NCI-H1092 (cell line): ENCODE measurements at places on chromosomes 5 and 9.

DNA sequence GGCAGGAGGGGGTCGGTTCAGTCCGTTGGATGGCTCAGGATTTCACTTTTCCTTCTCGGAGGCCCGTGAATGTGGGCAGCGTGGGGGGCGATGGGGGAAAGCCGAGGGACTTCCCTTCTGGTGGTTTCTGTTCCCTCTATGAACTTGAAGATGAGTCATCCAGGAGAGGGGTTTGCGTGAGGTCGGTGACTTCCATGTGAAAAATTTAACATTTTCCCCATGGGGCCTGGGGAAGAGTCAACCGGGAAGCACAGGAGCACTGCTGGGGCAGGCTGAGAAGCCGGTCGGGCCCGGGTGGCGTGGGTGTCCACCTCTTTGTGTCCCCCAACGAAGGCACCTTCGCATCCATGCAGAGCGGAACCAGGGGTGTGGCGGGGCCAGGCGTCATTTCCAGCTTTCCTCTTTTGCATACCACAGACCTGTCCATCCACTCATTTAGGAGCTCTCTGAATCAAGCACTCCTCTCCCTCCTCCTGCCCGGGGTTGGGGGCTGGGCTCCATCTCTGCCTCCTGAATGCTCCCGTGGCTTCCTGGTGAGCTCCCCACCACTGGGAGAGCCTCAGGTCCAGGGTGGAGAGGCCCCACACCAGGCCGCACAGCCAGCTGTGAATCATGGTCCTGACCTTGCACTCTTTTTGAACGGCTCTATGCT, 68.4 kb downstream of the ANKRD33B start:
- no peak for DNase-seq

DNA sequence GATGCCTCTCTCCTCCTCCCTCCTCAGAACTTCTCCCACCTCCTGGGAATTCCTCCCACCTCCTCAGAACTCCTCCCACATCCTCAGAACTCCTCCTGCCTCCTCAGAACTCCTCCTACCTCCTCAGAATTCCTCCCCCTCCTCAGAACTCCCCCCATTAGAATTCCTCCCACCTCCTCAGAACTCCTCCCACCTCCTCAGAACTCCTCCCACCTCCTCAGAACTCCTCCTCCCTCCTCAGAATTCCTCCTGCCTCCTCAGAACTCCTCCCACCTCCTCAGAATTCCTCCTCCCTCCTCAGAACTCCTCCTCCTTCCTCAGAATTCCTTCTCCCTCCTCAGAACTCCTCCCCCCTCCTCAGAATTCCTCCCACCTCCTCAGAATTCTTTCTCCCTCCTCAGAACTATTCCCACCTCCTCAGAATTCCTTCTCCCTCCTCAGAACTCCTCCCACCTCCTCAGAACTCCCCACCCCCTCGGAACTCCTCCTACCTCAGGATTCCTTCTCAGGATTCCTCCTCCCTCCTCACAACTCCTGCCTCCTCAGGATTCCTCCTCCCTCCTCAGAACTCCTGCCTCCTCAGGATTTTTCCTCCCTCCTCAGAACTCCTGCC, 23.9 kb downstream of the SLC46A2 start:
- no peak for DNase-seq

DNA sequence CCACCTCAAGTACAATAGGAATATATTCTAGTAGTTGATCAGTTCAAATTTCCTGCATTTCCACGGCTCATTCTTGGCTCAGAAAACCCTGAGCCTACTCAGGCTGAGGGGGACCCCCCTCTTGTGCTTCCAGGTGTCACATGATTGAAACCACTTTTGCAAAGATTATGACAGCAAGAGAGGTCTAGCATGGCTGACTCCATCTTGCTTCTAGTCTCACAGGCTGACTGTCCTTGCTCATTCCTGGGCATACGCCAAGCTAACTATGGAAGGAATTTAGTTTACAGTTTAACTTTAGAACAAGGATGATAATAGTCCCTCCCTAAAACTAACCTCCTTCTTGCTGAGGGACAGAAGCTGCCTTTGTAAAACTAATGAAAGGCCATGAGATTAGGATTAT, 154.1 kb downstream of the SNX18 start:
- no peak for DNase-seq

DNA sequence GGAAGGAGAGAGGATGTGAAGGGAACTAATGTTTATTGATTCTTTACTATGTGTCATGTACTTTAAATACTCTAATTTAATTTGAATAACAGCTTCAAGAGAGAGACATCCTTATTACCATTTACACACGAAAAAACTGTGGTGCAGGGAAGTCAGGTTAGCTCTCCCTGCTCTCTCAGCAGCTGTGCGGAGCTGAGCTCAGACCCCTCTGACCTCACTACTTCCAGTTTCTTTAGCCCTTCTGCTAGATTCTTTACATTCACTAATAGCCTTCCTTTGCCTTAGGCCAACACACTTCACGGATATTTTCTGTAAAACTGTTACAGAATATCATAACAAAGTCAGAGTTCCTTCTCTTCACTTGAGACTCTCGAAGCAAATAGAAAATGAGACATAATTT, 131.3 kb upstream of the ARRDC3 start:
- DNase-seq, result no peak

DNA sequence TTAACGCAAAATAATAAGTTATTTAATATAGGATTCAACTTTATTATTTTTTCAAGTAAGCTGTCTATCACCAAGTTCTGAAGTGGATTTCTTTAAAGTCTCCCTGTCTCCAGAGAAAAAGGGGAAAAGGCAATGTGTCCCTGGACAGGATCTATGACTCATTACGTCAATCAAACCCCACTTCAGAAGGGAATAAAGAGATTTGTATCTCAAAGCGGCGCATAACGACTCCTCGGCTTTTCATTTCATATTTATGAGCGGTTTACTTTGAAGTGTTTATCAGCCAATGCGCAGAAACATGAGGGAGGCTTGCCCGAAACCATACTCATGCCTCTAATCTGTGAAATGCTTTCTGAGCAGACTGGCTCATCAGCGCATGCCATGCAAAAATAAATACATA, 938.6 kb upstream of the WWC1 start:
- no peak for DNase-seq

GRCh38 chr9:111020594-111020993, 17.7 kb downstream of the LPAR1 start:
- DNase-seq, result no peak

GRCh38 chr9:91736898-91737601, 213.0 kb downstream of the ROR2 start:
- no peak for DNase-seq

GRCh38 chr5:61966997-61967396, 339.0 kb upstream of the KIF2A start:
- no peak for DNase-seq

GRCh38 chr9:86020731-86021130, 78.6 kb downstream of the GOLM1 start:
- DNase-seq, result no peak

DNA sequence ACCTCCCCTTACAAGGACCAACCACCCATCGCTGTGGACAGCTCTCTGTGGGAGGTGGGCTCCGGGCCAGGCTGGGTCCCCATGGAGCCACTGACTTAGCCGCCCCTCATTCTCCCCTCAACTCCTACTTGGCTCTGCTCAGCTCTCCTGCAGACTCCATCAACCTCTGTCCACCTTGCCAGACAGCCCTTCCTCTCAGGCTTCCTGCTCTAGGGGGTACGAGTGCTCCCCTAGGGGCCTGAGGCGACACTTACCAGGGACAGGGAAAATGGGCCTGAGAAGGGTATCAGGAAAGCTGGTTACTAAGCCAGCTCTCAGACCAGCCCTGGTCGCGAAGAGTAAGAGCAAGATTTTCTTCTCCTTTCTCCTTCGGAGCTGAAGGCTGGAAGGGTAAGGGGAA, 43.9 kb downstream of the SHB start:
- DNase-seq, result no peak

GRCh38 chr9:123601828-123602227, 245.8 kb downstream of the CRB2 start:
- DNase-seq, result no peak

DNA sequence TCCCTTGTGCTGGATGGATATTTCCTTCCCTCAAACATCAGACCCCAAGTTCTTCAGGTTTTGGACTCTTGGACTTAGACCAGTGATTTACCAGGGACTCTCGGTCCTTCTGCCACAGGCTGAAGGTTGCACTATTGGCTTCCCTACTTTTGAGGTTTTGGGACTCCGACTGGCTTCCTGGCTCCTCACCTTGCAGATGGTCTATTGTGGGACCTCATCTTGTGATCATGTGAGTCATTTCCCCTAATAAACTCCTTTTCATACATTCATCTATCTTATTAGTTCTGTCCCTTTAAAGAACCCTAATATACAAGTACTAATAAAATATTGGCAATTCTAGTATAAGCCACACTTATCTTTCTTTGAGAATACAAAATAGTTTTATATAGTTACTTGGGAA, 1078.9 kb downstream of the CDH12 start:
- no peak for DNase-seq

GRCh38 chr9:107316795-107317661, 33.9 kb downstream of the RAD23B start:
- DNase-seq, result no peak

- DNase-seq, result no peak
Measured at GRCh38 chr5:170619869-170620268, 116.0 kb downstream of the KCNIP1 start.

DNA sequence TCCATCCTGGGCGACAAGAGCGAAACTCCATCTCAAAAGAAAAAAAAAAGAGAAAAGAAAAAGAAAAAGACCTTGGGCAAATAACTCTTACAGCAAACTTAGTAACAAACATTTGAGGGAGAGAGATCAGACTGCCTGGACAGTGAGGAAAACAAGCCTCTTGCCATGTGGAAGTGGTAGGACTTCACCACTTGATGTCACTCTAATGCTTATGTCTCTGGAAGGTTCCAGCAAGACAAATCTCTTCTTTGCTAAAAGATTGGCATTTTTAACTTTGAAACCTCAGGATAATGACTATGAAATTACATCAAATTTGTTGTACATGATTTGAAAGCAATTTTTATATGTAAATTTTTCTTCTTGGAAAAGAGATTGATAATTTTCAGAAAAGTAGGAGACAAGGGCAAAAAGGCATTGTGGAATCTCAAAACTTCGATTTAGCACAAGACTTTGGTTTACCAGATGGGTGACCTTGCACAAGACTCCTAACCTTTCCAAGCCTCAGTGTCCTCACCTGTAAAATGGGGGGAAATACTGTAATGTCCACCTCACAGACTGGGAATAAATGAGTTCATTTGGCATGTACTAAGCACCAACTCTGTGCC, 5.4 kb downstream of the ACTL7B start:
- DNase-seq, result no peak

- DNase-seq, result no peak
Measured at GRCh38 chr9:124293718-124294506, 36.2 kb downstream of the NEK6 start.

GRCh38 chr9:135507104-135508035, 6.9 kb downstream of the MRPS2 start:
- no peak for DNase-seq

- DNase-seq, result no peak
Measured at GRCh38 chr9:69097064-69097463, 61.5 kb downstream of the FXN start.

GRCh38 chr9:93509084-93509483, 55.7 kb upstream of the FAM120AOS start:
- no peak for DNase-seq

- DNase-seq, result no peak
Measured at GRCh38 chr9:16509997-16510396, 360.5 kb downstream of the BNC2 start.

- no peak for DNase-seq
Measured at GRCh38 chr5:76590027-76590426, 33.2 kb downstream of the F2RL2 start.

DNA sequence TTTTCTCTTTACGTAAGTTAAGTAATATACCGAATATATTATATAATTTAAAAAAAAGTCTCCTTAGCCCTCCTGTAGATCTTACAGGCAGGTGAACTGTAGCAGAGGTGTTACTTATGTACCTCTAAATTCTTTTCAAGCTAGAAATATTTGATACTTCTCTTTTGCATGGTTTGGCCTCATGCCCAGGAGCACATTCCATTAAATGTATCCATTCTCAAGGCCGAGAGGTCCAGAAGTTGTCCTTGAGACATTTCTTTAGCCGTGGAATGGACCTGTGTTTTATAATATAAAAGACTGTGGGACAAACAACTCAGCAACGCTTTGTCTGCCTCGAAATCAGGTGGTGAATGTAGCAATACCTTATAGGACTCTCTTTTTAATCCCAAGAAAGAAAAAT, 184.5 kb downstream of the TRIO start:
- DNase-seq, result no peak

GRCh38 chr9:87375397-87376073, 122.1 kb upstream of the DAPK1 start:
- no peak for DNase-seq

- DNase-seq, result no peak
Measured at GRCh38 chr9:84169240-84169639, 171.3 kb downstream of the SLC28A3 start.

DNA sequence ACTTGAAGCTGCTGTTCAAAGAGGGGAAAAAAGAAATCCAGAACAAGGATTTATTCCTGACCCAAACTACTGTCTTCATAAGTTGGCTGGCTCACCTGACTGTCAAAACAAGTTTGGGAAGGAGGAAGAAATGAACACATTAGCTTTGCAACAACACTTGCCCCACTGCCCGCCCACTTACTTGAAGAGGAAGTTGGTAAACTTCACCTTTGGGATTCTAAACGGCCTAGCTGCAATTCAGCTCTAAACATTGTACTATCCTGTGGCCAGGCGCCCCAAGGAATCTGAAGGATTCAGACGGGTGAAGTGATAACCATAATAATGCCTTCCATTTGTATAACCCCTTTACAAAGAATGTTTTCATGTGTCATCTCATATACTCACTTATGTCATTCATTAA, 199.4 kb downstream of the ARRDC3 start:
- no peak for DNase-seq

- no peak for DNase-seq
Measured at GRCh38 chr5:143921525-143922311, 109.8 kb downstream of the HMHB1 start.

DNA sequence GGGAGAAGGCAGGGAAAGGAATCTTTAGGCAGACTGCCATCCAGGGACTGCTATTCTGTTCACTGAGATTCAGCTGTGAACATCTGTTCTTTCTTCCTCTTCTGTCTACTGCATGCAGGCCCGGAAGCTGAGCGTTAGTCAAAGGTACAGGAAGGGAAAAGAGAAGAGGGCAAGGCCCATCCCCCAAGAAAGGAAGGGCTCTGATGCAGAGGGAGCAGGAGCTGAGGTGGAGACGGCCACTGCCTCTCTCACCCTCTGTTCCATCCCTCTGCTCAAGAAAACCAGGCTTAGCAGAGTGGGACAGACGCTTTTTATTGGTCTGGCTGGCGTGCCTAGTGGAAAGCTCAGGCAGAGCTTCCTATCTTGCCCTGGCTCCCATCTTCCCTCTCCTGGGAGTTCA, 57.6 kb downstream of the PFDN1 start:
- DNase-seq, result no peak

- no peak for DNase-seq
Measured at GRCh38 chr5:115815006-115815692, 1.3 kb downstream of the CDO1 start.

DNA sequence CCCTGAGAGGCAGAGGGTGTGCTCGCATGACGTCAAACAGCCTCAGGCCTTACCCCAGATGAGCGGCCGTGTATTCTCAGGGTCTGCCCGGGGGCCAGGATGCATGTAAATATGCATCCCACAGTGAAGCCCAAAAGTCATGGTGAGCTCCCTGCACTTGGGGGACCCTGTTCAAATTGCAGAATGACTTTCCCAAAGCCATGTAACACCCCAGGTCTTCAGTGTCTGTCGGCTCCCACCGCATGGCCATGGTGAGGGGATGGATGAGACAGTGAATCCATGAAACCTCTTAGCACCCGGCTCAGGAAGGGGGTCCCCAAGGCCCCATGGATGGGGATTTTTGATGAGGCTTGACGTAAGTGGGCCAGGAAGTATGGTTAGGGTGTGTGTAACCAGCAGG, 9.3 kb upstream of the COL5A1 start:
- DNase-seq, result no peak

GRCh38 chr9:126874546-126875314, 14.3 kb downstream of the ZBTB34 start:
- DNase-seq, result no peak
